ENCODE measurements at places on chromosomes 5 and 9.

GRCh38 chr5:96823900-96824380 is 16.2 kb upstream of the ERAP1 start:
- no peak for DNase-seq

DNA sequence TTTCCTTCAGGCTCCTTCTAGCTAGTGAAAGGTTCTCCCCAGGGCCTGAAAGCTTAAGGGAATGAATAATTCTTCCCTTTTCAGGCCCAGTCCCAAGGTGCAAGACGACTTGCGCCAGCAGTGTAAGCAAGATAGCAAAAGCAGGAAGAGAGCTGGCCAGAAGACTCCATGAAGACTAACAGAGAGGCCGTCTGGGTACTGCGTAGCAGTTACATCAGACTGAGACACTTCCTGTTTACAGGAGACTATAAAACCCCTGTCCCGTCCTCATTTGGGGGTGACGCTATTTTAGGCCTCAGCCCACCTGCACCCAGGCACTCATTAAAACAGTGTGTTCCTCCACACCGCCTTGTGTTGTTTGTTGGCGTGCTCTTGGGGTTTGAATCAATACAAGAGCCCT is 90.7 kb upstream of the MOCS2 start:
- no peak for DNase-seq

DNA sequence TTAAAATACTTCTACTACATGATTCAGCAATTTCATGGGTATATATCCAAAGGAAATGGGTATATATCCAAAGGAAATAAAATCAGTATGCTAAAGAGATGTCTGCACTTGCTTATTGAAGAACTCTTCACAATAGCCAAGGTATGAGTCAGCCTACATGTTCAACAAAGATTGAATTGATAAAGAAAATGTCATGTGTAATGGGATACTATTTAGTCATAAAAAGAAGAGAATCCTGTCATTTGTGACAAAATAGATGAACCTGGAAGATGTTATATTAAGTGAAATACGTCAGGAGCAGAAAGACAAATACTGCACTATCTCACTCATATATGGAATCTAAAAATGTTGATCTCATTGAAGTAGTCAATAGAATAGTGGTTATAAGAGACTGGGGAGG is 944.5 kb upstream of the CTNND2 start:
- no peak for DNase-seq

DNA sequence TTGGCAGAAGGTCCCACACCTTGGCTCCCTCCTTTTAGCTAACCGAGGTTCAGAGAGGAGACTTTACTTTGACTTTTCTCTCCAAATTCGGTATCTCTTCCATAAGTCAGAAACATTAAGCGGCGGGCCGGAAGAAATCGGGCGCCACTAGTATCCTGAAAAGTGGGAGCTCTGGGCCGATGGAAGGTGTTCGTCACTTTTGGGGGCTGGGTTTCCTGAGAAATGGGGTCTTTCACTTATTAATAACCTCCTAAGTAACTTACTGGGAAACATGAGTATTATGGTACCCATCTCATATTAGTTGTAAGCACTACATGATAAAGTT is 716 bp downstream of the STX17 start:
- no peak for DNase-seq

DNA sequence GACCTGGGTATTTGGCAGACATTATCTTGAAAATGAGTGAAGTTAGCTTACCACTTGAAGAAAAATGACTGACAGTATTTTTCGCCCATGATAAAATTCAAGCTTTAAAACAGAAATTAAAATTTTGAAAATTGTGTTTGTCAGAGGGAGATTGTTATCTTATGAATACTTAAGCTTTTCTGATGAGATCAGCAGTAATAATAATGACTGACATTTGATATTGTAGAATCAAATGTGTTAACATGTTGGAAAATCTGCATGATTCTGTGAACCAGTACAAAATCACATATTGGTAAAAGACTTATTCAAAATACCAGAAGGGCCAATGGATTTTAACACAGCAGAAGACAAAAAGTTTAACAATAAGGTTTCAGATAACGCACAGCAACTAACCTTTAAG is 94.0 kb downstream of the MSX2 start:
- DNase-seq, result no peak

- no peak for DNase-seq
Measured at GRCh38 chr5:54387659-54388232, 67.8 kb upstream of the HSPB3 start.

DNA sequence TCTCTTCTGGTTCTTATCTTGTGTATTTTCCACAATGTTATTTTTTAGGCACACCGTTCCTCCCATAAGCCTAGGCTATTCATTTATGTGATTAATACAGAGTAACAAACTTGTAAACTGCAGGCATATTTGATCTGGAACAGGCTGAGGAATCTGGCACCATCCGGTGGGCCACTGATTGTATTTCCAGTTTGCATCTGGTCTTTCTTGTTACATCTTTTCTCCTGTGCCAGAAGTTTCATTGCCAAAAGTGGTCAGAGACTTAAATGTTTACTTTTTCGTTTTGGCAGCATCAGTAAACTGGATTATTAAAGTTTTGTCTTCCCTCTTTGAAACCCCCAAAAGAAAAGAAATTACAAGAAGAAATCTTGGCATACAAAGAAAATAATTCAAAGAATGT is 17.9 kb upstream of the ZCCHC7 start:
- DNase-seq, result no peak

DNA sequence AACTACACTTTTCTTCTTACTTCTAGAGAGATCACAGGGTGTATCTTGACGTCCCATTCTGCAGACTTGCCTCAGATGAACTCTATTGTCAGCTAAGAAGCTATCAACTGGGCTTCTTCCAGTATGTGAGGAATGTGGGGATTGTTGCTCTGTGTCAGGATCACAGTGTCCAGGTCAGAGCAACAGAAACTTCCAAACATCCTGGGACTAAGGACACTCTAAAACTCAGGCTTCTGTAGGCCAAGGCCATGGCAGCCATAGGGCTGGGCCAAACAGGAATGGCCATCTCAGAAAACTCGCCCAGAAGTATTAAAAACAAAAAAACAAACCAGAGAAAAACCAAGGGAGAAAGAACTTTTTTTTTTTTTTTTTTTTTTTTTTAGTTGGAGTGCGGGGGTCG is 210.0 kb upstream of the CLINT1 start:
- no peak for DNase-seq

DNA sequence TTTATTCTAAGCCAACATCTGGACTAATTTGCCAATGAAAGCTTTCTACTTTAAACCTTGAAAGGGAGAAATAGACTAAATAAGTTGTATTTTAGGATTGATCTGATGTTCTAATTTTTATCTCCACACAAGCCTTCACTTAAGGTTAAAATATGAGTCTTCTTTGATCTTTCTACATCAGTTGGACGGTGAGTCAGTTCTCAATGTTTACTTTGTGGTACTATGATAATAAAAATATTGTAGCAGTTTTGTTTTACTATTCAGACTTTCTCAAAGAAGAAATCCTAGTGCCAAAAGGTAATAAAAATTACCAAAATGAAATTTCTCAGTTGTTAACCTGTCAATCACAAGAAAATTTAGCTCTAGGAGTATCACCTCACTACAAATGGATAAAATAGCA is 203.5 kb upstream of the RGMB start:
- DNase-seq, result no peak

GRCh38 chr5:31095796-31096195 is 97.7 kb upstream of the CDH6 start:
- no peak for DNase-seq

DNA sequence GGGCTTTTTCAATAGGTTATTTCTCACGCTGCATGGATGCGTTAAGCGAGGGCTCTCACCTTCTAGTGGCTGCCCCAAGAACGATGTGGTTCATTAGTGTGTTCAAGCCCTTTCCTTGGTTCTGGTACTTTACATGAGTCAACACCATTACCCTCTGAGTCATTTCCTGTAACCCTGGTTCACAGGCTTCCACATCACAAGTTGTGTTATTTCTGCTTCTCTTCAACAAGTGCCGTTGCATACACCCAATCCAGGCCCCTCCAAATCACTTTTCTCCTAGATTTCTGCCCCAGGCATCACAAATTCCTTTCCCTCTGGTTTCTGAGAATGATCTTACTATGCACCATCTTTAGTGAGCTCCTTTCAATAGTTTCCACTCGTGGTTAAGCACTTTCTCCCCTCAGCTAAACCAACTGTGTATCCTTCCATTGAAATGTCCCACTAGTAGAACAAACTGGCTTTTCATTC is 69.5 kb upstream of the RAD23B start:
- no peak for DNase-seq

DNA sequence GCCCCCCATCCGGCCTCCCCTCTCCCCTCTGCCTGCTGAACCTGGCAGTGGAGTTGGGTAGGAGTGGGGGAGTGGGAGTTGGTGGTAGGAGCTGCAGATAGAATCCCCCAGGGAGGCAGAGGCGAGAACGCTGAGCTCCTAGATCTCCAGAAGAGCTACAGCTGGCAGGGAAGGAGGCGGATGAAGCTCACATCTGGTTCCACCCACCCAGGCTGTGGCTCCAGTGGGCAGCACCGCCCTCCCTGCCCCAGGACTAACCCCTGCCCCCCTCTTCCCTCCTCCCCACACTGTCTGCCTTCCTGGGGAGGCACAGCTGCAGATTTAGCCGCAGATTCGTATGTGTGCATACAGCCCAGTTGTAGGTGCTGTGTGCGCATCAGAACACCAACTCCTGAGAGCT is 34.2 kb downstream of the C9orf50 start:
- DNase-seq, result no peak

DNA sequence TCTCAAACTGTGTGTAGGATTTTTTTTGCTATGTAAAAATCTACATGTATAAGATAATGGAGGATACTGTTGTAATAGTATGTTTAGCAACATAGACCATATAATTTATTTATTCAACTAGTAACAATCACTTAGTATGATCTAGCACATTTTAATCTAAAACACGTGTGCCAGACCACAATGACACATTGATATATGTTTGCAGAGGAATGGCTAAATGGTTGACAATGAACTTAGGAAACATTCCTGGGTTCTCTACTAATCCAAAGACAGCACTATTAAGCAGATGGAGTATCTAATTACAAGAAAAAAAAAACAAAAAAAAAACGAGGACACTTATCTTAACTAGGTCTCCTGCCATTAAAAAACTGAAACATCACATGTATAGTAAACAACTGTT is 261.7 kb upstream of the PAPPA start:
- no peak for DNase-seq

DNA sequence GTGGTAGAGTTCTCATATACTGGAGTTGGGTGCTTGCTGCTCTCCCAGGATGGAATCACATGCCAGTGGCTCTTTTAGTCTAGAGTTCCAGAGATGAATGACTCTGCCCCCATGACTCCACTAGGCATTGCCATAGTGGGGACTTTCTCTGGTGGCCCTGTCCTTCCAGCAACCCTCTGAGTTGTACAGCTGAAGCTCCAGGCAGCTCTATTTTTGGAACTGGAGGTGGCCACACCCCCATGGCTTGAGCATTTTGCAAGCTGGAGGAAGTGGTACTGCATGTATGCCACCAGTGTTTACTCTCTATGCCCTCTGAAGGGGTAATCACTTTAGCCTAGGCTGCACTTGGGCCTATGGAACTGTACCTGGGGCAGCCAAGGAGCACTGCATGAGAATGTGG is 112.6 kb downstream of the RANBP17 start:
- DNase-seq, result no peak

- DNase-seq, result no peak
Measured at GRCh38 chr5:27080147-27080546, 41.8 kb upstream of the CDH9 start.

GRCh38 chr9:79432485-79432884 is 139.3 kb upstream of the TLE4 start:
- DNase-seq, result no peak

- no peak for DNase-seq
Measured at GRCh38 chr5:179774442-179774841, 19.3 kb upstream of the LTC4S start.

GRCh38 chr9:110919609-110920008 is 118.7 kb downstream of the LPAR1 start:
- no peak for DNase-seq

- DNase-seq, result no peak
Measured at GRCh38 chr5:120808606-120809005, 344.5 kb downstream of the PRR16 start.

GRCh38 chr5:108696951-108697715 is 50.6 kb upstream of the FER start:
- no peak for DNase-seq

GRCh38 chr5:72125271-72125940 is 18.1 kb downstream of the MAP1B start:
- DNase-seq, result no peak

DNA sequence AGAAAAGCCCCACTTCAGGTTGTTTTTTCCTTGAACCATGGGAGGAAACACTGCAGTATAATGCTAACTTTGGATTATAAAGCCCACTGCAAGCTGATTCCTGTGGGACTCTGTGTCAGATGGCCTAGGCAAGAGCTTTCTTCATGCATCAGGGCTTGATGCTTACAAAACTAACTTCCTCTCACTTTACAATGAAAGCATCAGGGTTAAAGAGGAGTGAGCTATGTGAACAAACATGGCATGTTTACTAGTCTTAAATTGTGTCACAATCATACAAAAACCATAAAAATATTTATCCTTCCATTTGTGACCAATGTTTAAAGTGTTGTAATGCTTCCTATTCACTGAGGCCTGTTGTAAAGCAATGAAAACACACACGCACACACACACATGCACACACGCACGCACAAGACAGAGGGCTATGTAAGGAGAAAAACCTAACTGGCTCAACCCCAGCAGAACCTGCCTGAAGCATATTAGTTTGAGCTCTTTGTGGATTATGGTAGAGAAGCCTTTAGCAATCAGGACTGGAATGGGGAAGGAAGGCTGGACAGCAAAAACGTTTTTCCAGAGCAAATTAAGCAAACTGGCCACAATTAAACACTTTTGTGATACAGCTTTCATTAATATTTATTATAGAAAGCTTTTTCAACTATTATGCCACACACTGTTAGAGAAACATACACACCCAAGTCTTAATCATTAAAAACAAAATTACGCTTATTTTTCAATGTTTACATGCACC is 122.2 kb downstream of the AUH start:
- no peak for DNase-seq

DNA sequence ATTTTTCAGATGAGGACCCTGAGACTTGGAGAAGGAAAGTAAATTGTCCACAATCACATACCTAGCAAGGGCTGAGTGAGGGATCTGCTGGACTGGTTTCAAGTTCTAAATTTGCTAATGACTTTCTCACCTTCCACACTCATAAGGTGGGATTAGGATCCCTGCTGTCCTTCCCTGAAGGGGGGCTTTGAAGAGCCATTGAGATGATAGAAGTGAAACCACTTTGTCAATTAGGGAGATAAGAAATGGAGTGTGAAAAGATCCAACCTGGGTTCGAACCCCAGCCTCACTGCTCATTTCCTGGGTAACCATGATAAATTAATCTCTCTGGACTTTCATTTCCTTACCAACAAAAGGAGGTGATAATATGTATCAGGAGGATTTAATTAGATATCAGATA is 32.7 kb upstream of the FOXE1 start:
- no peak for DNase-seq

- DNase-seq, result no peak
Measured at GRCh38 chr5:143923634-143924266, 111.8 kb downstream of the HMHB1 start.

- peak; percentile 82 for DNase-seq
Measured at GRCh38 chr9:114163517-114163951, 8.2 kb downstream of the COL27A1 start.
